ENCODE measurements at places on chromosomes 1 and 21.

DNA sequence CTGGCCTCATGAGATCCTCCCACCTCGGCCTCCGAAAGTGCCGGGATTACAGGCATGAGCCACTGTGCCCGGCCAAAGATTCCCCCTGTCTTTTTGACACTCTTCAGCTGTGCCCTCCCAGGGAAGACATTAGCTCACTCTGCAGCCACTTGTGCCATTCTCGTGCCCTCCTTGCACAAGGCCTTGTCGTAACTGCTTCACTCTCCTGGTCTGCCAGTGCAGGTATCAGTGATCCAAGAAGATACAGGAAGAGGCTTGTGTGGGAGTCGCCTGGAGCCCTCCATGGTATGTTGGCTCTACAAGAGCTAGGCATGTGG is 22.0 kb upstream of the WDR26 start:
- no peak for DNase-seq

DNA sequence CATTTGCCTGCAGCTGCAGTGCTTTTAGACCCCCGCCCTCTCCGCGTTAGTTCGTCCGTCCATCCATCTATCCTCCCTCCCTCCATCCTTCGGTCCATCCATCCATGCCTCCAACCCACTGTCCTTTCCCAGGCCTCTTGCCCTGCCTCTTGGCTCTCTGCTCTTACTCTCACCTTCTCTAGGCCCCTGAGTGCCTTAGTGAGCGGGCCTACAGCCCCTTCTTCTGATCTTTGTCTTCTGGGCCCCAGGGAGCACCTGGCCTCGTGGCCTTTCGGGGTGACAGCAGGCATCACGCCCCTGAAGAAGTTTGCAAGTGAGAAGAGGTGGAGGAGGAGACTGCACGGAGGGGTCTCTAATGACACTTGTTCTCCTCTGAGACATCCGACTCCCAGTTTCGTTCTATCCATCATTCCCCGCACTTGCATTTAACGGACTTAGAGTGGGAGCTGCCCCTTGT is 842 bp downstream of the ATXN7L2 start:
- no peak for DNase-seq

DNA sequence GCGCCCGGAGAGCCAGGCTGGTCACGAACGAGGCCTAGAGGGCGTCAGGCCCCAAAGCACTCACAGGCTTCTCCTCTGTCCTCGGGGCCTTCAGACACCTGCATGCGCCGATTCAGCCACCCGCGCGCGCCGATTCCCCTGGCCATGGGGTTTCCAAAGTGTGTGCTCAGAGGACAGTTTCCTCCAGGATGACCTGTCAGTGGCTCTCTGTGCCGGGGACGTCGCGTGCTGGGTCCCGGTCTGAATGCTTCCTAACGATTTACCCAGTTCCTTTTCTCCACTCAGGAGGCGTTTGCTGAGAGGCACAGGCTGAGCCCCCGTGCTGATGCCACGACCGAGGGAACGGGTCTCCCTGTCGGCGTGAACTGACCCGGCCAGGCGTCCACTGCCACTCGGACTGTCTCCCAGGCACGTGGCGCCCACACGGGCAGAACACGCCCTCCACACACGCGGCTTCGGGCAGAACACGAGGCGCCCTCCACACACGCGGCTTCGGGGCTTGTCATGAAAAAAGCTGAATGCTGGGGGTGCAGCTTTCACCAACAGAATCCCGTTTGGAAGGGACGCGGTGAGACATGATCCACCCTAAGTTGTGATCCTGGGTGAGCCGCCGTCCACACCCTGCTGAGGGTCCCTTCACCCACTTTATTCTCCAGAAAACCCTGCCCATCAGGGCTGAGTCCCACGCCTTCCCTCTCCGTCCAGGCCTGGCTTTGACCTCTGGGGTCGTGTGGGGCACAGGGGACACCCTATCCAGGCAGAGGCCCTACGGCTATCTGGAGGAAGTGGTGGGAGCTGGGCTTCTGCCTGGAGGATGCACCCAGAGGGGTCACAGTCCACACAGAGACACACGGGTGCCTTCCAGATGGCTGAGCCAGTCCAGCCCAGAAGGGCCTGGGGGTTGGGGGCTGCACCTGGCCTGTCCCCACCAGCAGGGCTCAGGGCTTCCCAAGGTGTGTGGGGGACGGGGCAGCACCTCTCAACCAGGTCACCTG is 56.1 kb downstream of the COL6A1 start:
- no peak for DNase-seq

- no peak for DNase-seq
These were observed 49.6 kb downstream of the CD58 start for GRCh38 chr1:116521186-116521585.

DNA sequence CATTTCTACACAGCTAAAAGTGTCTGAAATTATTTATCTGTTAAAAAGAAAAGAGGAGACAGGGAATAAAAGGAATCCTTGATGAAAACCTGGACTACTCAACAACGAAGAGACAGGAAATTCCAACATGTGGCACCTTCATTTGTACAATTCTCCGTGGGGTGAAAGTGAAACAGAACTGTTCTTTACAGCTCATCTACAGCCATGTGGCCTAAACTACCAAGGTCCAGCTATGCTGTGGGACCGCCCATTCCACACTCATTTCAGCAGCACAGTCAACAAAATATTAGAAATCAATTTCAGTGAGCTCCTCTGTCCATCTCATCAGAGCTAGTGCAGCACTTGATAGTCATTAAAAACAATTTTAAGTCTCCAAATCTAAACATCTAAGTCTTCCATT is 44.0 kb downstream of the UBR4 start:
- no peak for DNase-seq

DNA sequence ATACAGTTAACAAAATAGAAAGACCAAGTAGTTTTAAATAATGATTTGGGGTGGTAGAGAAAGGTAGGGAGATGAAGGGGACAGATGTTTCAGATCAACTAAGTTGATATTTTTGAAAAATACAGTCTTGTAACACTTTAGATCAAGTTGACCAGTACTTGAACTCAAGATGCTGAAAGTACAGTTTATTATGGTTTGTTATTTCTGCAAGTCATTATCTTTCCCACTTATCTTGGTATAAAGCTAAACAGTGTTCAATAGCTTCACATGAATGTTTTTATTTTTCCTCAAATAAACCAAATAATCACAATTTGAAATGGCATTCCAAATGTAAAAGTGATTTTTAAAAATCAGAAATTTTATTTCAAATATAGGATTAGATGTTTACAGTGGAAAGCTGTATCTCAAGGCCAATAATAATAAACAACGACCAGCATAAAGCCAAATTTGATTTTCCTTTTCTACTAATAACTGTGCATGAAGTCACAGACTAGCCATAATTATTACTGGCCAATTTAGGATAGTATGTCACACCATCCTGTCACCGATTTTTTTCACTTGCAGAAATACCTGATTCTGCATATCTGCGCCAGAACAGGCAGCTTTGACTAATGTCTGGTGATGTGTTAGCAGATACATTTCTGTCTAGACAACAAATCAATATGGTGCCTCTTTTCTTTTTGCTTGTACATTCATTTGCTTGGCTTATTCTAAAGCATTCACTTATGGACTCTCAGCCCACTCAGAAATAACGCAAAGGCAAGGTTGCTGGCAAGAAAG is 320.2 kb downstream of the TM2D1 start:
- no peak for DNase-seq

DNA sequence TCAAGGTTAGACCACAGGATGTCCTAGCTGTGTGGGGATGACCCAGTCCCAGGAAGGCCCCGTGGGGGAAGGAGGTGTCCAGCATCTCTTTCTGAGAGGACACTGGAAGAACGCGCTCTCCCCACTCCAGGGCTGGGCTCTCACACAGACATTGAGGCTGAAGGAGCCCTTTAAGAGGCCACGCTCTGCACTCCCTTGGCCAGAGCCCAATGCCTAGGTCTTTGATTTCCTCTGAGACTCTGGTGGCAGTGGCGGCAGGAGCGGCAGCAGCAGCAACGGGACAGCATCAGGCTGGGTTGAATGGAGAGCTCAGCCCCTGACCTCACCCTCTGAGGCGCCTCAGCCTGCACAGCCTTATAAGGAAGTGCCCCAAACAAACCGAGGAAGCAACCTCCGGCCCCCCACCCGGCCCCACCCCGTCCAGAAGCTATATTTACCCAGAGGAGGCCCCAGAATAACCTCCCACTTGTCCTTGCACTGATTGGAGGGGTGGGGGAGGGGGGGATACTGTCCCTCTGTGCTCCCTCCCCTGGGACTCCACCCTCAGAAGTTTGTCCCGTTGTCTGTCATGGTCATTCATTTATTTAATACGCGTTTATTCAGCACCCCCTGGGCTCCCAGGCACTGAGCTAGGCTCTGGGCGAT is 12.3 kb downstream of the NES start:
- DNase-seq = no peak

GRCh38 chr1:218686258-218686657 is 341.1 kb downstream of the TGFB2 start:
- DNase-seq = no peak

DNA sequence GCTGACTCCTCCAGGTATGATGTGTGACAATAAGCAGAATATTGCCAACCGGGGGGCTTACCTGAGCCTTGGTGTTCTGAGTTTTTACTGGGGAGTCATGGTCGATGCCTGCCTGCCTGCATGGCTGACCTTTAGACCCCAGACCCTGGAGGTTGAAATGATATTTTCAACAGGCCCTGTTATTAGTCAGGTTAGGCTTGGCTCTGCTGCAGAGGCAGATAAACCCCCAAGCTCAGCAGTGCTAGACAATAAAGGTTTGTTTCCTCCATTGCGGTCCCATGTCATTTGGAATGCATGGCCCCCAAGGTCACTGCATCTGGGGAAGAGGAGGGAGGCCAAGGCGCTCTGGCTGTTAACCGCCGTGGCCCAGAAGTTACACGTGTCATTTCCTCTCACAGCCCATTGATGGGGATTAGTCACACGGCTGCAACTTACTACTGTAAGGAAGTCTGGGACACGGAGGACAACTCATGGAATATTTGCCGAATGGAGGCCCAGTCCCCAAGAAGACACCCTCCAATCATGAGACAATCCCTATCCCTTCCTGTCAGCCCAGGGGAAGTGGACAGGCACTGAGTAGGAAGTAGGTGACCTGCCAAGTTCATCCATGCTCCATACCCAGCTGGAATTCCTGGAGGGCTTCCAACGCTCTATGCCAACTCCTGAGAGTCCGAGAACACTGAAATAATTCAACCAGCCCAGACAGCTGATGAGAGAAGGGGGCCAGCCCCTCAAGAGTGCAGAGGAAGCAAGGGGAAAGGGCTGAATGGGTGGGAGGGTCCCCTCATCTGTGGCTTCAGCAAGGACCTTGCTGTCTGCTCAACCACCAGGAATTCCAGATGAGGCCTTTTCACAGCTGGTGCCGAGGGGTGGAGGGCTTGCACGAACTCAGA is 97.3 kb downstream of the TAS1R2 start:
- no peak for DNase-seq
